Hypothalamus (tissue), 51 donors: ENCODE measurements at places on chromosomes 2 and 18.

DNA sequence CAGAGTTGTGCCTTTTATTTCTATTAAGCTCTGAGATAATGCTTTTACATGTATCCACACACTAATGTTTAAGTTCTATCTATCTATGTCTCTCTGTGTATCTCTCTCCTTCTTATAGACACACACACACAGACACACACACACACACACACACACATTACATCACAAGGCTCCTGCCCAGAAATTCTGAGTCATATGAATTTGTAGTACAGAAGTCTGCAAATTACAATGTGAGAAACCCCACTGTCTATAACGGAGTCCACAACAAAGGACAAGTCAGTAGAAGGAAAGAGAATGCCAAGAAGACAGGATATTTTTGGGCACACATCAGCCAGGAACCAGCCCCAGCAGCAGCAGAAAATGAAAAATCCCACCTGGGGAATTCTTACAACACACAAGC lies 142.4 kb downstream of the EN1 start:
- DNase-seq = no peak

DNA sequence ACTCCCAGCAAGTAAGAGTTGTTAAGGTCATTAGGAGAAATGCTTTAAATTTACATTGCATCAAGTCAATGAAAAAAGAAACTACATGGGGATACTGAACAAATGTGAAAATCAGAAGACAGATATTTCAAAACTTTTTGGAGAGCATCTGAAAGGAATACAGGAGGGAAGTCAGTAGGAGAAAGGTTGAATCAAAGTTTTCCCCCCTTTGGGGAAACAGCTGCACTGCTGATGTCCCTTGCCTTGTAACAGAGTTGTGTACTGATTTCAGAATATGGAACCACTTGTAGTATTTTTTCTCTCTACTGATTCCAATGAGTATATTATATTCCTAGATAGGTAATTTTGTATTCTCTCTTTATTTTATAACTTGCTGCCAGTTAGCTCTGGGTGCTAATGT lies 592.5 kb upstream of the ZEB2 start:
- DNase-seq = no peak

DNA sequence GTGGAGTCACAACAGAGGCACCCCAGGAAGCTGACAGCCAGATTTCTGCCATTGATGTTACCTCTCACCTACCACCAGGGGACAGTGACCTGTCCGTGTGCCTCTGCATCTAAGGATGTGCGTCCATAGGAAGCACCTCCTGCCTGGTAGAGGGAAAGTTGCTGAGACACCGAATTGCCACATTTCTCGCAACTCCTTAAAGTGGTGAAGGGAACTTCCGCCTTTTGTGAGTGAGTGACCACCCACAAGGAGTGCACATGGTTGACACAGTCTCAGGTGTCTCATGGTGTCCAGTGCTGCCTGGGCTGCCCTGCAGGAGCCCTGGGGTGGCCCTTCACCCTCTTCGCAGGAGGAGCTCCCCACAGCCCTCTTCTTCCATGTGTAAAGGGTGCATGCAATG lies 201.8 kb downstream of the GBX2 start:
- DNase-seq = no peak

GRCh38 chr2:190357600-190357999 lies 14.2 kb downstream of the INPP1 start:
- no peak for DNase-seq

DNA sequence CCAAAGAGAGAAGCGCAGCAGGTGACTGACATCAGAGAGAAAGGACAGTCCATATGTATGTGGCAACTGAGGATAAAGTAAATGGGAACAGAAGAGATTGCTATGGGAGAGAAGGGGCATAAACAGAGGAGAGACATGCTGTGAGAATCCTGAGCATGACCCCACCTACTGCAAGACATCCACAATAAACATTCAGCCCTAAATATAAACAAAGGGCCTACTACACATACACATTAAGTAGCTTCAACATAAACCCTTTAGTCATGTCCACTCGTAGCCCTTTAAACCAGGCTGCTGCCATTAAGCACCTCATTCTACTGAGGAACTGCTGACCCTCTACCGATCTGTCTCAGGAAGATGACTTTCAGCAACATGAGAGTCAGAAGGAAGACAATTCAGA lies 32.9 kb downstream of the CCBE1 start:
- no peak for DNase-seq

DNA sequence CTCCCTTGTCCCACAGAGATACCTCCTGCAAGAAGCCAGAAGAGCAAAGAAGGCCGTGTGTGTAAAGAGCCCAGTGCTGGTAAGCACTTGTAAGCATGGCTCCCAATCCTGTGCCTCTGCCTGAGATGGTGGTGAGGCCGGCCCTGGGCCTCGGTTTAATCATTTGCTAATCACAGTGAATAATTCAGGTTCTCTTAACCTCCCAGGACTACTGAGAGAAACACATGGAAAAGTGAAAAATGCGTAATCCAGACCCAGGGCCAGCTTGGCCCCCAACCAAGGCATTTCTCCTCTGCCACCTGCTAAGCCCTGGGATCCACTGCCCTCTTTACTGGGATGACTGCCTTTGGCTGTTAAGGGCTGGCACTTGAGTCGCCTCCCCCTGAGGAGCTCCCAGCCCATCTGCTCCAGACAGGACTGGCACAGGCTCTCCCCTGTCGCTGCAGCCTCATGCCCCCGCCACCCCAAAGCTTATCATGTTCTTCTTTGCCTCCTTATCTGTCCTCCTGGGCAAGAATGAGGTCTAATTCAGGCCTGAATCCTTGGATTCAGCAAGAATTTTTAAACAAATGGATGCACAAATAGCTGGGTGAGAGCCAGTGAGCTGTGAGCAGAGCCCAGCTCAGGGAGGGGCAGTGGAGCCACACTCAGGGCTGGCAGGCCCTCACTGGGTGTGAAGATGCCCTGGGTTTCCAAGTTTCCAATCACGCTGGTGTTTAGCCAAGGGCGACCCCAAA lies 193.9 kb upstream of the HS6ST1 start:
- no peak for DNase-seq

GRCh38 chr2:202454536-202454935 lies 78.4 kb downstream of the BMPR2 start:
- no peak for DNase-seq

- no peak for DNase-seq
These were observed 81.1 kb downstream of the LONRF2 start for GRCh38 chr2:100241236-100241635.

DNA sequence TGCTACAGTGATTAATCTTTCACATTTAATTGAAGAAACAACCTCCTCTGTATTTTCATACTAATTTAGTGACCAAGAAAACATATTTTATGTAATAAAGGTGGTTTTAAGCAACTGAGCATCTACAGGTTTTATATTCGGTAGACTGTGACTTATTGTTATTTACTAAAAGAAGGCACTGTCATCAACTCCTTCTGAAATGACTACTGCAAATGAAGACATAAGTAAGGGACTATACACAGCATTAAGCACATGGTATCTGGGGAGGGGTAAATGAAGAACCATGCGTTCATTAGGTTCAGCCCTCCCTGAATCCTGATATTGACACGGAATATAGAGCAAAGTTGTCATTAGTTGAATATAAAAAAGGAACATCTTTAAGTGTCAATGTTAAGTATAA lies 4.3 kb downstream of the CDH20 start:
- no peak for DNase-seq

DNA sequence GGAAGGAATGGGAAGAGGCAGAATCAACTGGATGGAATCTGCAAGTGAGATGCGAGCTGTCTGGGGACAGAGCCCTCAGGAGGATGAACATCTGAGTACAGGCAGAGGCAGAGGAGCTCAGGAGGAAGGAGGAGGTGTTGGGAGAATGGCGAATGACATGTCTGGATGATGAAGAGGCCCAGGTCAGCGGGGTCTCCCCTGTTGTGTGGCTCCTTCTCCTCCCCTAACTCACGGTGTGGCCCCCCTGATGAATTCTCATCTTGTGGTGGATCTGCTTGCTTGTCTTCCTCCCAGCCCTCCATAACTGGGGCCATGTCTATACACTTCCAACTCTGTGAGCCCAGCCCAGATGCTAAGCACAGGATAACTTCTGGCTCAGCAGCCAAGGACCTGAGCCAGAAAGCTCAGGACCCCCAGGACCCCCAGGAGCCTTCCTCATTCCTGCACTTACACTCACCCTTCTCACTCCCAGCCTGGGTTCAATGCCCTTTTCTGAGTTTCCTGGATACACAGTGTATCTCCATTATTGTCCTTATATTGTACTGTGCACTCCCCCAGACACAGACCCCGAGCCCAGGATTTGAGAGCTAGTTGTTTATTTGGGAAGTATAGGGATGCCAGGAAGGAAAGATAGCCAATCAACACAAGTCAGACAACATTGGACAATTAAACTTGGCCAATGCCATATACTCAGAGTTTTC lies 678.6 kb upstream of the HS6ST1 start:
- DNase-seq = no peak

DNA sequence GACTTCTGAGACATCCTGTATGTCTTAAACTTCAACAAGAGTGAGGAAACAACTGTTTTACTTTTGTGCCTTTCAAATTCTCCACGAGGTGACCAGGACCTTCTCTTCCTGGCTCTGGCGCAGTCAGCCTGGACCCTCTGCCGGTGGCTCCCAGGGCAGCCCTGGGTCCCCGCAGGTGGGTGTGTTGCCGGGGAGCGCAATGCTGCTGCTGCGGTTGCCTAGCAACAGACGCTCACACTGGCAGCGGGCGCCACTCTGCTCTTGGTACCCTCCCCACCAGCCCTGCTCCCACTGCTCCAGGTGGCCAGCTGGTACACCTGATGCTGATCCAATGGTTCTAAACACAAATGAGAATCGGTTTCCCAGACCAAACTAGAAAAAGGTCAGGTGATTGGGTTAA lies 58.7 kb downstream of the GNAL start:
- DNase-seq = no peak

DNA sequence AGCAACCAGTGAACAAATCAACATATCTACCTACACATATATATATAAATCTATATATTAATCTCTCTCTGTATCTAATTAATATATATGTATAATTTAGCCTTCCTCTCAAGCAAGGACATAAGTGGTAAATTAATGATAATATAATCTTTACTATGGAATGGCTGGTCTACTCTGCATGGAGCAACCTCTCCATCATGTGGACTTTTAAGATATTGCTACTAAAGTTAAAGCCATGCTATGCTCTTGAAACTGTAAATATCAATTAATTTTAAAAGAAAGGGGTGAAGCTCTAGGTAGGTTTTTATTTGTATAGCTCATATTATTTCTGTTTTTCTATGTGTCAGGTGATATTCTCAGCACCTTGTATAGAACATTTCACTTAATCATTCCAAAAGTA lies 147.0 kb downstream of the PPP1R1C start:
- no peak for DNase-seq

DNA sequence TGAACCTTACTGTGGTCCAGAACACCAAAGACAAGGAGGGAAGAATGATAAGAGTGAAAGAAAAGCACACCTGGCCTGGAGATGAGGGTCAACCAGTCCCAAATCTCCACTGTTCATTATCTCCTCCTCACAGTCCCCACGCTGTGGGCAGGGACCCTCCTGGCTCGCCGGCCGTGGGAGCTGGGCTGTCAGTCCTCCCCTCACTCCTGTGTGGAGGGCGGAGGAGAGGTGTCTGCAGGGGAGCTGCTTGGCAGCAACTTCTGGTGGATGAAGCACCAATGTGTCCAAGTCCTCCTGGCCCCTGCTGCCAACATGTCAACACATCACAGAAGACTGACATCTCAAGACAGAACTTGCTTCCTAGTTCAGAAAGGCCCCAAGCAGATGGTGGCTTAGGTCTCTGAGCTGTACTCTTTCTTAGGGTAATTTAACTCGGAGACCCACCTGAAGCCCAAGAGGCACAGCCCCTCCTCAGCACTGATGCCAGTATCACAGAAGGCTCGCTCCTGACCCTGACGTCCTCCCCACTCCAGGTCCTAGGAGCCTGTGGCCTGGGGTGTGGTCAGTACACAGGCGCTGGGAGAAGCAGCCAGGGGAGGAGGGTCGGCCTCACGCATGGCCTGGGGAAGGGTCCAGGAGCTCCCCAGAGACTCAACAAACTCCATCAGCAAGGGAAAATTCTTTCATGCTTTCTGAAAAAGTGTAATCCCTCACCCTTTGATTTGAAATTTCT lies 54.5 kb downstream of the PARD6G start:
- DNase-seq = no peak

DNA sequence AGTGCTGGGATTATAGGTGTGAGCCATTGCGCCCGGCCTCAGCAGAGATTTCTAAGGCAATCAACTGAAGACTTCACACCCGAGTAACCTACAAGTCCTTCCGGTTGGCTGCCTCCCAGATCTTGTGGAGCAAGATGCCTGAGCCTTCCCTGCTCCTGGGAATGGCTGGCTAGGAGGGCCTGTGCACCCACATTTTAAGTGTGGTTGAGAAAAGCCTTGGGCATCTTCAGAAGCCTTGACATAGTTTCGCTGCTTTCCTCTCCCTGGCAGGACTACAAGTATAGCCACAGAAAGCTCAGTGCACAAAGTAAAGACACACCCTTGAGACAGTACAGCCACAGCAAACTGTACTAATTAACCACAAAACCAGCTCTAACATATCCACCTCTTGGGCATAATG lies 35.2 kb downstream of the E2F6 start:
- DNase-seq = no peak

- no peak for DNase-seq
These were observed 1.9 kb upstream of the CABYR start for GRCh38 chr18:24136967-24137373.

- DNase-seq = no peak
These were observed 132.8 kb downstream of the TPO start for GRCh38 chr2:1546023-1546591.

DNA sequence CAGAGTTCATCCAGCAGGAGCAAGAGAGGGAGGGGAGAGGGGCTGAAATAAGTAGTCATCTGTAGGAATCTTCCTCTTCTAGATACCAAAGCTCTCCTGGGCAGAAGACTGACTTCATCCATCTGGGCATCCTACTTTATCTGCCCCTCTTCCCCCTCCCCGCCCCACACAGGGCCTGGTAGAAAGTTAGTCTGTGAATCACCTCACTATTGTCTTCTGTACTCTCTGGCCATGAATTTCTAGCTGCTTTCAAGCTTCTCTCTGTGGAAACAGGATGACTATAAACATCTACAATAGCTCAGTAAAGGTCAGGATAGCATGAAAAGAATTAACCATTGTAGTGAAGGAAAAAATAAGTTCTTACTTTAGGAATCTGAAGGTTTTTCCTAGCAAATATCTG lies 47.7 kb upstream of the RNU4ATAC start:
- DNase-seq = no peak
